Activated CD4-positive, alpha-beta T cell treated with anti-CD3 and anti-CD28 coated beads for 24 hours (primary cell): ENCODE measurements at places on chromosomes 5 and 9.

DNA sequence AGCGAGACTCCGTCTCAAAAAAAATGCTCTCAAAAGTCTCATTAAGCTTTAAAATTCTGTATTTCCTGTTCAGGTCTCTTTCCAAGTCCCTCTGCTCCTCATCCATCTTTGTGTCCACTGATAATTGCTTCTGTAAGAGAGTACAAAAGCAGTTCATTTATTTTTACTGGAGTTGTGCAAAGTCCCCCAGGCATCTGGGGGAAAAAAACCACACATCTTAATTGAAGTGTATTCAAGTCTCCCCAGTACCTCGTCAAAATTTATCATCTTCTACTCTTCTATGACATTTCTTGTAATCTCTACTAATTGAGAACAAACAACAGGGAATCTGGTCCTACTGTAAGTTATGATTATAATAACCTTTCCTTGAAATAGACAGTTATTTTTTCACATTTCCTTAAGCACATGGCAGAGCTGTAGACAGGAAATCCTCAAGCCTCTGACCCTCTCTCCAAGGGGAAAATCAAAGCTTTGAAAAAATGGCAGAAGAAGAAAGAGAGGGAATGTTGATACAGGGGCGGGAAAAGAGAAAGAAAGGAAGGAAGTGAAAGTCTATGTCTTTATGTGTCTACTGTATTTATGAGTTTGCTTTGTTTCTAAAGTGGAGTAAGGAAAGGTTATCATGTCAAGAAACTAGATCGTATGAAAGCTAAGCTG is 51.5 kb downstream of the RAI14 start:
- DNase-seq: no peak

GRCh38 chr9:98372077-98372836 is 116.8 kb upstream of the TBC1D2 start:
- DNase-seq: no peak

DNA sequence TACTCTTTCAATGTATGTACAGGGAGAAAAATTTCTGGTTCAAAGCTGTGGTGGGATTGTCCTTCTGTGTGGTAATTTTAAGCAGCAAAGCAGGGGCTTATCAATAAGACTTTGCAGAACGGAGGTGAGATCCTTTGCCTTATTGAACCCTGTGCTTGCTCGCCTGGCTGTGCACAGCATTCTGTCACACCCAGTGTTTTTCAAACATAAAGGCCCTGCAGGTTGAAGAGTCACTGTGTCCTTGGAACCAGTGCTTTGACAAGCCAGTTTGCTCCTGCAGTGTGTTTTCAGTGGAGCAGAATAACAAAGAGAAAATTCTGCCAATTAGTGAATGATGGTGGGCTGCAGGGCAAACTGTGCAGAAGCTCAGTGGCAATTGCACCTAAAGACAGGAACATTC is 236.7 kb upstream of the PCSK5 start:
- DNase-seq: no peak

- DNase-seq: no peak
Measured at GRCh38 chr5:9020996-9021395, 524.9 kb downstream of the SEMA5A start.

DNA sequence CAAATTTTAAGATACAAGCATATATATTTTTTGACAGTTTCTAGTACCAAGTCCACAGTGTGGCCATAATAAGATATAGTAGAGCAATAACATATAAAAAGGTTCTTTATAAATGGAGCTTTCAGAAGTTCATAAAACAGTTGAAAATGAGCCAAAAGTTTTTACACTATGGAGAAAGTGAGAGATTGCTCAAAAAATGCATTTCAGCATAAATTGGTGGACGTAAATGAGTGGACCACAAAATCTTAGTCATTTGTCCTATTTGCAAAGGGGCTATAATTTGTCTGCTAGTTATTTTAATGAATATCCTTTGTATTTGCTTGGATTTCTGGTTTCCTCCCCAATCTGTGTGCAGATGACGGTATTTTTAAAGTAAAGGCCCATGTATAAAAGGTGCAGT is 159.4 kb upstream of the DAP start:
- DNase-seq: no peak

DNA sequence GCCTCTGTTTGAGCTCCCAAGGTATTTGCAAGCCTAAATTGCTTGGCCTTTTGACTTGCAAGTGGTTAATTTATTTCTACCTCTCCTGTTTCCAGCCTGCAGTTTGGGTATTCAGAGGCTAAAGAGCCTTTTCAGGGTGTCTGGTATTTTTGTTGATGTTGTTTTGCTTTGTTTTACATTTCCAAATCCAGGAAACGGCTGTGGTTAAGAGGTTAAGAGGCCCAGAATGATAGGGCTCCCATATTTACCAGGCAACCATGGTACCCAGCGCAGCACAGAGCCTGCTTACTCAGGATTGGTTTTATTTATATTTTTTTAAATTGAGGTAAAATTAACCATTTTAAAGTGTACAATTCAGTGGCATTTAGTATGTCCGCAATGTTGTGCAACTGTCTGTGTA is 92.1 kb downstream of the PDZD2 start:
- DNase-seq: no peak

DNA sequence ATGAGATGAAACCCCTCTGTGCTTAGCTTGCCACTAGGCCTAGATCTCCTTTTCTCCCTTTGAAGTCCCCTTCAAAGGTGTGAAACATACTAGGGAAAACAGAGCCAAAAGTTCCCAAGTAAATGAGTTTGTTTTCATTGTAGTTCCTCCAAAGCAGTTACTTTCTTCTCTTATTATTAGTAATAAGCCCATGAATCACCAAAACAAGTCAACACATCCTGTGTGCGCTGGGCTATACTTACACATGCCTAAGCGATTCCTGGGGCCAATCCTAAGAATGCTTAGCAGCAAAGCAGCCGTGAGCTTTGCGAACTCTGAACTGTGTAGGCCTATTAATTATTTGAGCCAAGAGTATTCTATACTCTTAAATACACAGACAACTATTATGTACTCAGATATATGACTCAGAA is 7.6 kb downstream of the ENC1 start:
- DNase-seq: no peak
